ENCODE measurements at places on chromosomes 6 and 20.

DNA sequence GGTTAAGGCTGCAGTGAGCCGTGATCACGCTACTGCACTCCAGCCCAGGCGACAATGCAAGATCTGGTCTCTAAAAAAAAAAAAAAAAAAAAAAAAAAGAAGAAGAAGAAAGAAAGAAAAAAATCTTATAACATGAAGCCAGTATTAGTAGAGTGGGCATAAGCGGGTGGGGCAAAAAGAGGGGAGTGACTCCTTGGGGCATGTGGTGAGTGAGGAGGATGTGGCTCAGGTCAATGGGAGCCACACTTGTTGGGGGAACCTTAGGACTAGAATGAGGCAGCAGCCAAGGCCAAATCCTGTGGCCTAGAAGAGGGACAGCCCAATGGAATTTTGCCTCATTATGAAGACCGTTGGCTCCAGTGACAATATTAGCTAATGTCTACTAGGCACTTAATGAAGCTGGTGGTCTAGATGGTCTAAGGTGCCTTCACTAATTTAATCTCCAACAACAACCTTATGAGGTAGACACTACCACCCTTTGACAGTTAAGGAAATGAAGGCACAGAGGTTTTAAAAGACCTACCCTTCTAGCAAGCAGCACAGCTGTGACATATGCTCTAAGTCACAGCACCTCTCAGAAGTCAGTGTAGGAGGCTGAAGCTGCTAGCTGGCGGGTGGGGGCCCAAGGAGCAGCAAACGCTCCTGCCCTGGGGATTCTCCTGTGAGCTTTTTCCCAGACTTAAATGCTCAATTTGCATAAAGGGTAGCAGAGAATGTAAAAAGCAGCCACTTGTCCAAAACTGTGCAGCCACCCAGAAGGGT is 23.6 kb upstream of the ARMC12 start:
- no peak for DNase-seq

DNA sequence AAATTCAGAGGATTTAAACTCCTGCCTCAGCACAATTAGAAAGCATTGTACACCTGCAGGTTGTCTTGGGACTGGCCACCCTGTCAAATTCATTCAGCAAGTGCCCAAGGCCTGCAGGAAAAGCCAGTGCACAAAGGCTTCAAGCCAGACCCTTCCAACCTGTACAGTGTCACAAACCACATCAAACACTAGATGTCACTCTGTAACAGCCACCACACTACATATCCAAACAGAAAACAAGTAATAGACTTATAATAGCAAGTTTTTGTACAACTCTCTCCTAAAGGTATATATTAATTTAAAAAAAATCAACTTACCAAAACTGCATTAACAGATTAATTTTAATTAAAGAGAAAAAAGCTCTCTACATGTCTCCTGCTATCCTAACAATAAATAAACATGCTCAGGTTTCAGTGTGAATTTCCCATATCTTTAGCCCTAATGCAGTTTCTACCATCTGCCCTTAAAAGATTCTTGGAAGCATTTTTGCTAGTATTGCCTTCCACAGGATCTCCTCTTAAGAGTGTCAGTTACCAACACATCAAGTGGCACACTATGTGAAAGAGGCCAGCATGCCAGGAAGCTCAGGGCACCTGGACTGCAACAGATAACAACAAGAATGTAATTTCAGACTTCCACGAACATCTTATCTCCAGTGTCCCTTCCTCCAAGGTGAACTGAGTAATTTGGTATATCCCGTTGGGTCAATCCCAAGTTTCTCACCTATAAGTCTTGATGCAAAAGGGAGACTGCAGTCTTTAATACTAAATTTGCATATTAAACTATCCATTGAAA is 47.5 kb downstream of the RALGAPA2 start:
- peak; percentile 37 for DNase-seq

GRCh38 chr6:128882991-128883611 is at the start of gene LAMA2:
Gene LAMA2 (plus strand): TSS chr6:128883138. CDS start chr6:128883246, 108 bp downstream.
- DNase-seq: no peak

GRCh38 chr20:17726902-17727301 is 27.1 kb downstream of the BANF2 start:
- DNase-seq: no peak

GRCh38 chr20:1775117-1775516 is 117.5 kb upstream of the SIRPG start:
- no peak for DNase-seq

- no peak for DNase-seq
Observed at GRCh38 chr20:17936761-17937732, 31.5 kb downstream of the SNX5 start.

DNA sequence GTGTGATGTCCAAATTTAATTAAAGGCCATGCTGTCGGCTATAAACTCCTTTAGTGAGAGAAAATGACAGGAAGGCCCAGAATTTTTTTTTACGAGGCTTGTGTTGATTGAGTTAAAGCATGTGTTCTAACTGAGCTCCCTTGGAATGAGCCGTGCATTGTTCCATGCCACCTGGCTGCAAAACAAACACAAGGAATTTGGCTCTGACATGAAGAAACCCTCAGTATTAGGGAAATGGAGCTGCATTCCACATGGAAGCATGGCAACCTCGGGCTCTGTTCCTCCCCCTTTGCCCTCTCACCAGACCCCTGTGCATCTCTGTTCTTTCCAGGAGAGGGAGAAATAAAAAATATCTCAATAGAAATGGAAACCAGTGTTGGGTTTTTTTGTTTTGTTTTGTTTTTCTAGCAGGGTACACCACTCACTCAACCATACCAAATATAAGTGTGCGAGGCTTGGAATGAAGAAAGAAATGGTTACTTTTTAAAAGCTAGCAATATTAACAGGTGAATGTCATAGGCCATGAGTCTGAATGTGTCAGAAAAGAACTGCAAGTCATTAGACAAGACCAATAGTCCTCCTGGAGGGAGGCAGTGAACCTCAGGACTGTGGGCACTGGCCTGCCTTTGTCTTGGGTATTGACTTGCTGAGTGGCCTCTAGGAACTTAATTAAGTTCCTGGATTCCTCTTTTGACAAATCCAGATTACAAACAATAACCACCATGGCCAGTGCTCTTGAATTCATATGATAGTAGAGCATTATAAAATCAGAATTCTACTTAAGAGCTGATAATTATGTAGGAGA is 935.1 kb downstream of the KIF16B start:
- DNase-seq: no peak

GRCh38 chr6:90118581-90118980 is 178.1 kb downstream of the BACH2 start:
- no peak for DNase-seq

GRCh38 chr6:33208091-33208967 is at the start of gene RING1:
Gene RING1 (plus strand): TSS chr6:33208500. CDS start chr6:33208823, 323 bp downstream.
- peak; percentile 81 for DNase-seq

Measured in NCI-H1417 (cell line).